ENCODE measurements at places on chromosomes 11 and 22.

GRCh38 chr11:290621-291231 is 1.8 kb downstream of the PGGHG start:
- no peak for DNase-seq

GRCh38 chr11:14973621-14974514 is 1.7 kb upstream of the CALCA start:
- DNase-seq = peak; percentile 15

- DNase-seq = no peak
These were observed 132.2 kb upstream of the B3GAT1 start for GRCh38 chr11:134544095-134544815.

- no peak for DNase-seq
These were observed 714.7 kb upstream of the TENM4 start for GRCh38 chr11:80155412-80156017.

DNA sequence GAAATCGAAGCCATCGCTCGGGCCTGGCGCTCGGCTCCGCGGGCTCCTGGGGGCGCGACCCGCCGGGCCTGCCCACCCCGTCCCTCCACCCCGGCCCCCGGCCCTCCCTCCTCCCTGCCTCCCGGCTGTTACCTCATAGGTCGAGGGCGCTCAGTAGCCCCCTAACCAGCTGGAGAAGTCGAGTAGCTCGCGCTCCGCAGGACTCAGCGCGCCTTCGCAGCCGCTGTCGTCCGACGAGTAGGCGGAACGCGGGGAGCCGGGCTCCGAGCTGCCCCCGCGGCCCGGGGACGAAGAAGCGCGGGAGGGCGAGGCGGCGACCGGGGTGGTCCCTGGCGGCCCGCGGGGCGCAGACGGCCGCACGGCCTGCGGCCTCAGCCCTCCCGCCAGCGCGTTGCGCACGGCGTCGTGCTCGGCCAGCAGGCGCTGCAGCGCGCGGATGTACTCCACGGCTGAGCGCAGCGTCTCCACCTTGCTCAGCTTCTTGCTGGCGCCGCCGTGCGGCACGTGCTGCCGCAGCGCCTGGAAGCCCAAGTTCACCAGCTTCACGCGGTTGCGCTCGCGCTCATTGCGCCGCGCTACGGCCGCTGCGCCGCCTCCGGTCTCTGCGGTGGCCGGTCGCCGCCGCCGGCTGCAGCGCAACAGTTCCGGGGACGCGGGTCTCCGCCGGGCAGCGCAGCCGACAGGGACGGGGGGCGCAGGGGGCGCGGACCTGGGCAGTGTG is 627 bp downstream of the ASCL2 start:
- DNase-seq = peak; percentile 38

GRCh38 chr22:27913162-27913741 is 5.8 kb downstream of the PITPNB start:
- DNase-seq = no peak

GRCh38 chr11:63931876-63932275 is 6.9 kb upstream of the NAA40 start:
- DNase-seq = no peak

- DNase-seq = no peak
These were observed 26.6 kb downstream of the NF2 start for GRCh38 chr22:29629903-29630516.
